ENCODE measurements at places on chromosomes 1 and 21.

- DNase-seq: no peak
Measured at GRCh38 chr21:42781971-42782722, 97.2 kb downstream of the WDR4 start.

- no peak for DNase-seq
Measured at GRCh38 chr21:45570826-45571601, 28.8 kb upstream of the SLC19A1 start.

GRCh38 chr1:931380-932172 lies 7.9 kb downstream of the SAMD11 start:
- DNase-seq: no peak

- no peak for DNase-seq
Measured at GRCh38 chr1:209583408-209583807, at the start of gene CAMK1G. Gene CAMK1G, plus strand, starts transcription at chr1:209583714. Its CDS starts 11,270 bp downstream, at chr1:209594984.

DNA sequence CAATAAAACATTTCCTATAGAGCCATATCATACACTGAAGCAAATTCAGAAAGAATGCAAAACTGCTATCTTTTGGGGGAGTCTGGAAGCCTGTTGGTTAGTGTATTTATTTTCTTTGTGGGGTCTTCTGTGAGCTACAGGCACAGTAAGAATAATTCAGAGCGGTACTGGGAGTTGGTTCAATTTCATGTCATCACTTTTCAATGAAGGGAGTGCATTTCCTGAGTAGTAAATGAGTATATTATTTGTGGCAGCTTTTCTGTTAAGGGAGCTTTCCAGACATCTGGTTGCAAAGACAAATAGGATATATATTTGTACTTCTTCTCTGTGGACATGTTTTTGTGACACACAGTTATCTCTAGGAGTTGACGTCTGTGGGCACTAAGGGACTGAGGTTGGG lies 130.6 kb downstream of the HUNK start:
- no peak for DNase-seq

DNA sequence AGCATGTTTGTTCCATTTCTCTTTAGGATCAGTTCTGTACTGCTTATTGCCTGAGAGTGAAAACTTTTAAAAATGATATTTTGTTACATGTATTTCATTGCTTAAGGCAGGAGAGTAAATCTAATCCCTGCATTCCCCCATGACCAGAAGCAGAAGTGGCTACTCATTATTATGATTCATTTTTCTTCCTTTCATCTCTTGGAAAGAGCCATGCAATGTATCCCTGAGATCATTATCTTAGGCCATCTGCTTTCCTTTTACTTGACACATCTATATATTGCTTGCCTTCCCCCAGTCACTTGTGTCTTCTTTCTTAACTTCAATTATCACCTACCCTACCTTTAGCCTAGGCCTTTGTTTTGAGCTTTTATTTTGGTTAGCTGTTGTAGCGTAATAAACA lies 430.4 kb upstream of the CHRM3 start:
- no peak for DNase-seq

DNA sequence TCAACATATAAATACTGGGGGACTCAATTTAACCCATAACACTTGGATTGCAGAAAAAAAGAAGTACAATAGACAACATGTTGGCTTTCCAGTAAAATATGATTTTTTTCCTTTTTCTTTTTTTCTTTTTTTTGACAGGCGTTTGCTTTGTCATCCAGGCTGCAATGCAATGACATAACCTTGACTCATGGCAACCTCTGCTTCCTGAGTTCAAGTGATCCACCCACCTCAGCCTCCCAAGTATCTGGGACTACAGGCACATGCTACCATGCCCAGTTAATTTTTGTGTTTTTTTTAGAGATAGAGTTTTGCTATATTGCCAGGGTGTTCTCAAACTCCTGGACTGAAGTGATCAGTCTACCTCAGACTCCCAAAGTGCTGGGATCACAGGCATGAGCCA lies 1512.0 kb upstream of the PRMT6 start:
- DNase-seq: no peak

DNA sequence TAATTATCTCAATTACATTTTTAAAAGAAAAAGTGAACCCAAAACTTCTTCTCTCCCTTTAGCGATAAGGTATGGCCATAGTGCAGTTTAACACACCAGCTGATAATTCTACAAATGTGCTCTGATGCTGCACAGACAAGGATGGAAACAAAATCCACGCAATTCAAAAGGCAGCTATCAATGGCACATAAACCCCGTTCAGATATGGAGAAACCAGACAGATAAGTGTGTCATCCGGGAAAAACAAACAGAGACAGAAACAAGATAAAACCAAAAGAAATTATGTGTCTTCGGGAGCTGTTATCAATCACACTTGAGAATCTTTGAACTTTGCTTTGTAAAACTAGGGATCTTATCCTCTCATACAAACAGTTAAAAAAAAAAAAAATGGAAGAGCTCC lies 73.6 kb downstream of the SIPA1L2 start:
- DNase-seq: no peak

- no peak for DNase-seq
Measured at GRCh38 chr1:224528900-224529299, 87.2 kb upstream of the CNIH3 start.

GRCh38 chr1:31939484-31940329 lies 1.5 kb upstream of the PTP4A2 start:
- peak; percentile 82 for DNase-seq

DNA sequence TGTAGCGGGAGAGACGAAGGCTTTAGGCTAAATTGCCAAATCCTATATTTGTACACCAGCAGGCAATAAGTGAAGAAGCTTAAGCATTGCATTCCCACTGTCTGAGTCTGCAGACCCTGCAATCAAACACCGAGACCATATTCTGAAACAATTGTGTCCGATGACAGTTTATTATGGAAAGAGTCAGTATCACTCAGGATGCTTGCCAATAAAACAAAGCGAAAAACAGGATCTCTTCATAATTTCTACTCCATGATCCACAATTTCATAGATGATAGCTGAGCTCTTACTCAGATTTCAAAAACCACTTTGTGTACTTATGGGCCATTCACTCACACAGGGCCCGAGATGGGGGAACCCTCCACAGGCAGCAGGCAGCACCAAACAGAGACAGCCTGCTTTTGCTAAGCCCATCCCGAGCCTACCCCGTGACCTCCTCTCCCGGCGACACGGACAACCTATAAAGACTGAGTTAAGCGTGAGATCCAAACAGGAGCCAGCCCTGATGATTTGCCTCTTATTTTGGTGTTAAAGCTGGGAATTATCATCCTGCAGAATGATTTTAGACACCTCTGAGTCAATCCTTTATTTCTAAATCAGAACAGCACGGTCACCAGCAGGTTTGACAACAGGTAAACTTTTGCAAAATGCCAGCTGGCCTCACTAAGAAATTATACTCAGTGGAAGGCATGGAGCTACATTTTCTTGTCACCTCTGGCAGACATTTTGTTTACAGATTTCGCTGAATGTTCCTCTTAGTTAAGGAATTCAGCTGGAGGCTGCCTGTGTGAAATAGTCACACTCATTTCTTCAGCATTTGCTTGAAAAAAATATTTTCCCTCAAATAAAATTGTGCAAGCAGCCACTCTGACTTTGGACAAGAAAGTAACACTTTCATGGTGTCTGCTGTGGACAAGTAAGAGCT lies 212.4 kb downstream of the GPATCH2 start:
- DNase-seq: no peak

- no peak for DNase-seq
Measured at GRCh38 chr1:220902916-220903315, 23.7 kb downstream of the HLX start.

GRCh38 chr1:5659606-5660005 lies 332.6 kb downstream of the NPHP4 start:
- no peak for DNase-seq

DNA sequence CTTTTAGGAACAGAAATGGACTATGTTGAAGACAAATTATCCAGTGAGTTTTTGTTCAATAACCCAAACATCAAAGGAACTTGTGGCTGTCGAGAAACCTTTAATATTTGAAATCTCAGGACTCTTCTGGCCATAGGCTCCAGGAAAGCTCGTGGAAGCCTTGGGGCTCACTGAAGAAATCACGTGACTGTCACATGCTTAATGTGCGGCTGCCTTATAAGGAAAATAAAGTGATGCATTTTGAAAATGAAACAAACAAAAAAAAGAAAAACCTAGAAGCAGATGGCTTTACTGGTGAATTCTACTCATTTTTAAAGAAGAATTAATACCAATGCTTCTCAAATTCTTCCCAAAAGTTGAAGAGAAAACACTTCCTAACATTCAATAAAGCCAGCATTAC lies 228.4 kb upstream of the RAB4A start:
- DNase-seq: no peak

GRCh38 chr1:24775916-24776315 lies 30.7 kb downstream of the CLIC4 start:
- DNase-seq: no peak

- DNase-seq: no peak
Measured at GRCh38 chr1:230986976-230987375, 8.1 kb downstream of the ARV1 start.

GRCh38 chr1:206117151-206117948 lies at the start of gene AVPR1B:
Gene AVPR1B, minus strand, starts transcription at chr1:206117388. Its CDS starts 498 bp downstream, at chr1:206116890.
- DNase-seq: peak; percentile 25

GRCh38 chr1:38009088-38009840 lies 3.3 kb upstream of the UTP11 start:
- DNase-seq: no peak

DNA sequence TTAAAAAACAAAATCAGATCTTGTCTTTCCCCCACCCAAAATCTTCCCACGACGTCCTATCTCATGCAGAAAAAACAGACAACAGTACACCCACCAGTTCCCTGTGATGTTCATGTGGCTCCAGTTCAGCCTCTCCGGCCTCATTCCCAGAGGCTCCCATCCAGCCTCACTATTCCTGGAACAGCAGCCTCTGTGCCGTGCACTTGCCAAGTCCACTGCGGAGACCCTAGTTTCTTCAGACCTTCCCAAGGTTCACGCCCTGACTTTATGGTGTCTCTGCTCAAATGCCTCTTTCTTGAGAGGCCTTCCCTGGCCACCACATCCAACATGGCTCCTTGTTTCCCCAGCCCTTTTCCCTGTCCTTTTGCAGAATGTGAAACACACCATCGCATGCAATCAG lies 106.3 kb upstream of the BACE2 start:
- no peak for DNase-seq

GRCh38 chr1:158285756-158286241 lies 3.9 kb upstream of the CD1C start:
- DNase-seq: peak; percentile 35

- DNase-seq: no peak
Measured at GRCh38 chr1:201332021-201332420, 45.5 kb downstream of the TNNT2 start.

DNA sequence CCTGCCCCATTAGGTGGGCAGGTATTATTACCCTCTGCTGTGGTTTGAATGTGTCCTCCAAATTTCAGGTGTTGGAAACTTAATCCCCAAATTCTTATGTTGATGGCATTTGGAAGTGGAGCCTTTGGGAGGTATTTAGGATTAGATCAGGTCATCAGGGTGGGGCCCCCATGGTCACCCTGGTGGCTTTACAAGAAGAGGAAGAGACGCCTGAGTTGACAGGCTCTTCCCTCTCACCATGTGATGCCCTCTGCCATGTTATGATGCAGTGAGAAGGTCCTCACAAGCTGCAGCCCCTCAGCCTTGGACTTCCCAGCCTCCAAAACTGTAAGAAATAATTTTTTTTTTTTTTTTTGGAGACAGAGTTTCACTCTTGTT lies 8.8 kb upstream of the THEMIS2 start:
- no peak for DNase-seq

DNA sequence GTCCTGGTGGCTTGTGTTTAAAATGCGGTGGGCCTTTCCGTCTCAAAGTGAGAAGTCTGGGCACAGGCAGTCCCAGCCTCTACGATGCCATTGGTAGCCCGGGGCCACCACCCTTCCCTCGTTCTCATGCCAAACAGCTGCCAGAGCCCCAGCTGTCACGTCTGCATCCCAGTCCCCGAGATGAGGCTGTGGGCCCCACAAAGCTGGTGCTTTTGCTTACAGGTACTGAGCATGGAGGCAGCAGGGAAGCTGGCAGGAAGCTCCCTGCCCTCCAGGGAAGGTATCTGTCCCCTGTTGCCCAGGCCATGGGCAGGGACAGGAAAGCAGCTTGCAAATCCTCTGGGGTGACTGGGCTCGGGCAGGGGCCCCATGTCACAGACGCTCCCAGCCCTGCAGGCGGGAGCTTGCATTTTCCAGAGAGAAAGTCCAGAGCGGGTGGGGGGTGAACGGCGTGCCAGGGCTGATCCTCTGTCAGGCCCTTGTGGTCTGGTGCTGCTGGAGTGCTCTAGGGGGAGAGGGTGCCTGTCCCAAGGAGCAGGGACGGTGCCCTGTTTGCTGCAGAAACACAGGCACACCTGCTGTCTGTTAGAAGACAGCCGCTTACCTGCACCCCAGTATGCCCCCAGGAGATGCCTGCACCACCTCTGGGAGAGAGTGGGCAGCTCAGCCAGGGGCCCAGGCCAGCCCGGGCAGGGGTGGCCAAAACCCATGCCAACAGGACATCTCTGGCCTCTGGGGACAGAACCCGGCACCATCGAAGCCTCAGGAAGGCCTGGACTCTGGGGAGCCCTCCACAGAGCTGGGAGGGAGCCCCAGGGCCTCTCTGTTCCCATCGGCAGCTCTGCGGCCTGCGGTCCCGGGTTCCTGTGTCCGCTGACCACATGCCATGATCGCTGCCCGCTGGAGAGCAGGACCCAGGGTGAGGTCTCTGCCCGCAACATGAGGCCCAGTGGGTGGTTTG lies 45.9 kb downstream of the SLX9 start:
- no peak for DNase-seq

- DNase-seq: peak; percentile 12
Measured at GRCh38 chr1:84361796-84362195, 36.5 kb upstream of the DNASE2B start.

GRCh38 chr21:26096494-26097371 lies 73.8 kb downstream of the APP start:
- no peak for DNase-seq

- DNase-seq: no peak
Measured at GRCh38 chr1:167263819-167264464, 43.3 kb downstream of the POU2F1 start.

- peak; percentile 12 for DNase-seq
Measured at GRCh38 chr1:218711884-218712674, 366.9 kb downstream of the TGFB2 start.

- peak; percentile 25 for DNase-seq
Measured at GRCh38 chr1:154906621-154907081, 29.9 kb downstream of the PMVK start.

DNA sequence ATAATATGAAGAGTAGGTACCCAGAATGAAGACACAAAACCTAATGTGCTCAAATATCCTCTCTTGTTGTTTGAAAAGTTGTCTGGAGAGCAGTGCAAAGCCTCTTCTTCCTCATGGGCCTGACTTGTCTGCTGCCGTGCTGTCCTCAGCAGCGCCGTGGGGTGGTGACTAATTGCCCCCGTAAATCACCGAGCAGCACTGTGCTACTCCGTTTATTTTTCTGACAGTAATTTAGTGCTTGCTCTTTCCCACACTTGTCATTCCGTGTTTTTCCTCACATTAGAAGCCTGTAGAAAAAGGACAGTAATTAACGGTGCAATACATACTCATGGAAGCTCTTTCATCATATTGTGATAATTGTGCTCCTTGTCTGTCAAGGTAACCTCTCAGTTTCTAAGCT lies 114.8 kb upstream of the BARHL2 start:
- no peak for DNase-seq

GRCh38 chr1:186899577-186899976 lies 70.8 kb downstream of the PLA2G4A start:
- no peak for DNase-seq

- DNase-seq: peak; percentile 43
Measured at GRCh38 chr1:6041432-6042062, 4.1 kb upstream of the KCNAB2 start.

GRCh38 chr1:154626456-154627256 lies 18.7 kb upstream of the ADAR start:
- no peak for DNase-seq

Data from transverse colon (tissue), 4 donors.